ENCODE measurements at places on chromosomes 2 and 18. TPM values are rescaled to one million over a fixed set of nuclear protein-coding genes. Genes with fewer than 3 reads are reported as not detected.

DNA sequence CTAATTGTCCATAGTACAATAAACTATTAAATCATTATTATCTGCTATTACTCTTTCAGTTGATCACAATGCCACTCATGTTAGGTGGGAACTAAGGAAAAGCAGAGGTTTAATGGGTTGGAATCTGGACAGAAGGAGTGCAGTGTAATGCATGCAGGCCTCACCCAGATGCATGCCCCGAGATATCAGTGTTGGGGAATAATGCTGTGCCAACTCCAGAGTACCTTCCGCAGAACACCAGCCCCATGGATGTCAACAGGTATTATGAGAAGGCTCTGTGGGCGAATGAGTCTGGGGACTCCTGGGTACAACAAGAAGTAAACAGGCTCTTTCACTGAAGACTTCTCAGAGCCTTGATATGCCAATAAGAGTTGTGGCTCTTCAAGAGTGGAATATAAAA, 377.4 kb downstream of the ALK start:
- H3K27me3 ChIP-seq, result no peaks in the 10 kb centered on the region
- H3K36me3 ChIP-seq, result no peaks in the 10 kb centered on the region
- H3K4me1 ChIP-seq, result no peaks in the 10 kb centered on the region
- H3K27ac ChIP-seq, result no peak overlapping the region

The BMPR2 gene
- polyA plus RNA-seq, result 11.4 TPM

DNA sequence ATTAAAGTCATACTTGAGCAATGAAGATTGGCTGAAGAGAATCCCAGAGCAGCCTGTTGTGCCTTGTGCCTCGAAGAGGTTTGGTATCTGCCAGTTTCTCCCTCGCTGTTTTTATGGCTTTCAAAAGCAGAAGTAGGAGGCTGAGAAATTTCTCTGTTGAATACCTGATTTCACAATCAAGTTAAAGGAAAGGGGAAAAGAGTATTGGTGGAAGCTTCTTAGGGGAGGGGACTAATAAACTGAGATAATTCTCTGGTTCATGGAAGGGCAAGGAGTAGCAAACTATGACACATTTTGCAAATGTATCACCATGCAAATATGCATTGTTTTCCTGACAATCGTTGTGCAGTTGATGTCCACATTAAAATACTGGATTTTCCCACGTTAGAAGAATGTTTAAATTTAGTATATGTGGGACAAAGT, at the start of gene IL1B:
TSS of gene IL1B (minus strand) at position 85 of the 423 bp plus-strand sequence. CDS start 550 bp downstream, outside the sequence.
- H3K27me3 ChIP-seq, result no peaks in the 10 kb centered on the region
- H3K27ac ChIP-seq, result no peak within 1 kb of the TSS
- no peak for DNase-seq
- no peak within 1 kb of the TSS for H3K4me3 ChIP-seq
- H3K4me1 ChIP-seq, result no peaks in the 10 kb centered on the region

The TMEM198 gene
- polyA plus RNA-seq, result 3.9 TPM

DNA sequence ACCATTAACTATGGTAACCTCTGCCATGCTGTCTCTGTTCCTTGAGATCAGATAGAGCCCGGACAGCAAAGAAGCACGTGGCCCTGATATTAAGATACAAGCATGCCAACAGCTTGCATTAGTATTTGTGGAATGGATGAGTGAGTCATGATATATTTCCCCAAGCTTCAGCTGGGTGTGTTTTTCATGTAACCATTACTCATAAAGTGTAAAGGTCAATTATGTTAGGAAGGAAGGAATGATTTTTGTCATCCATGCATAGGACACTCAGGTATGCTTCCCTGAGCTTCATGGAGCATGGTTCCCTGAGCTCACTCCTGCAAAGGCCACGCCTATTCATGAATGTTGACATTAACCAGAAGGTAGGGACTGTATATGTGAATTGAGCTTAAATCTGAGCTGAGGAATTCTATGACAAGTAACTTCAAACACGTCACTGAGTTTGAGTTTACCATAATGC, 74.6 kb downstream of the ARL4C start:
- no peak overlapping the region for H3K4me3 ChIP-seq
- H3K4me1 ChIP-seq, result no peaks in the 10 kb centered on the region
- H3K27ac ChIP-seq, result no peak overlapping the region
- H3K36me3 ChIP-seq, result no peaks in the 10 kb centered on the region
- H3K27me3 ChIP-seq, result no peaks in the 10 kb centered on the region
- DNase-seq, result no peak

GRCh38 chr2:98894331-98895000, 41.6 kb downstream of the CRACDL start:
- no peak overlapping the region for H3K27ac ChIP-seq
- H3K36me3 ChIP-seq, result no peaks in the 10 kb centered on the region
- no peak for DNase-seq

DNA sequence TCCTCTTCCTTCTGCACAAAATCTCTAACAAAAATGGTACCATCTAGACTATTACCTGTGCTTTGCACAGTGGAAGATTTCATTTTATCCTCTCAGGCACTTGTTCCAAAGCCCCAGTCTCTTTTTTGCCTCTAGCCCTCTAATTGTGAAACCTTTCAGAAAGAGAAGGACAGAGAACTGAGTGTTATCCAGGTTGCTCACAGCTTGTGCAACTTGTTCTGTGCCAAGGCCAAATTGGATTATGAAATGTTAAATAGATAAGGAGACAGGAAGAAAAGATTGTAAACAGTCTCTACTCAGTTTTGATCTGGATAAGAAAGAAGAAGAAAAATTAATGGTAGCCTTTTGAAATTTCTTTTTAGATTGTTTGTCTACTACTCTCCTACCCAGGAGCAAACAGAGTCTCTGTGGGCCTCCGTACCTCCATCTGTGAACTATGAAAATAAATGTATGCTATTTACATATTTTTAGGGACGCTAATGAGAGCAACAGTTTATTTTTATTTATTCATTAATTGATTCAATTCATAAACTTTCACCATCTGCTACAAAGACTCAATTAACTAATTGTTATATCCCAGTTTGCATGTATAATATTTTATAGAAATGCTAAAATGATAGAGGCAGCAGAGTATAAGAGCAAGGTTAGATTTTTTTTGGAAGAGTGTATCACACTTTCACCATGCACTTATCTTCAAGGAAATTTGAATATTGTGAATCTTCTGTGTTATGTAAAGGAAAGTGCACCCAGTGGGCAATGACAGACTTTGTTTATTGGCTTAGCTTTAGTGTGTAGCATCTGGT, 339.0 kb upstream of the ETAA1 start:
- no peaks in the 10 kb centered on the region for H3K4me1 ChIP-seq
- no peak for DNase-seq
- H3K36me3 ChIP-seq, result no peaks in the 10 kb centered on the region
- H3K27me3 ChIP-seq, result no peaks in the 10 kb centered on the region

DNA sequence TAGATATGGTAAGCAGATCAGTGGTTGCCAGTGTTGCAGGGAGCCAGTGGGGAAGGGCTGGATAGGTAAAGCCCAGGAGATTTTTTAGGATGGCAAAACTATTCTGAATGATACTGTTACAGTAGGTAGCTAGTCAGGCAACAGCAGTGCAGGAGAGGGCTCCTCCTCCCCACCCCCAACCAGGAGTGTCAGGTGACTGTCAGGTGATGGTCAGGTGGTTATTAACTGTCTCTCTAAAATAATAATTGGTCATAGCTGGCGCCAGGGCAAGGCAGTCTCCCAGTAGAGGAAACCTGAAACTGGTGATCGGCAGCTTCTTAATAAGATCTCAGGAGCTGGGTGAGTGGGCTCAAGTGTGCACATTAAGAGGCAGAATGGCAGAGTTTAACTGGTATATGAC, 201.6 kb upstream of the PARD3B start:
- no peaks in the 10 kb centered on the region for H3K4me1 ChIP-seq
- no peak overlapping the region for H3K27ac ChIP-seq
- DNase-seq, result no peak

DNA sequence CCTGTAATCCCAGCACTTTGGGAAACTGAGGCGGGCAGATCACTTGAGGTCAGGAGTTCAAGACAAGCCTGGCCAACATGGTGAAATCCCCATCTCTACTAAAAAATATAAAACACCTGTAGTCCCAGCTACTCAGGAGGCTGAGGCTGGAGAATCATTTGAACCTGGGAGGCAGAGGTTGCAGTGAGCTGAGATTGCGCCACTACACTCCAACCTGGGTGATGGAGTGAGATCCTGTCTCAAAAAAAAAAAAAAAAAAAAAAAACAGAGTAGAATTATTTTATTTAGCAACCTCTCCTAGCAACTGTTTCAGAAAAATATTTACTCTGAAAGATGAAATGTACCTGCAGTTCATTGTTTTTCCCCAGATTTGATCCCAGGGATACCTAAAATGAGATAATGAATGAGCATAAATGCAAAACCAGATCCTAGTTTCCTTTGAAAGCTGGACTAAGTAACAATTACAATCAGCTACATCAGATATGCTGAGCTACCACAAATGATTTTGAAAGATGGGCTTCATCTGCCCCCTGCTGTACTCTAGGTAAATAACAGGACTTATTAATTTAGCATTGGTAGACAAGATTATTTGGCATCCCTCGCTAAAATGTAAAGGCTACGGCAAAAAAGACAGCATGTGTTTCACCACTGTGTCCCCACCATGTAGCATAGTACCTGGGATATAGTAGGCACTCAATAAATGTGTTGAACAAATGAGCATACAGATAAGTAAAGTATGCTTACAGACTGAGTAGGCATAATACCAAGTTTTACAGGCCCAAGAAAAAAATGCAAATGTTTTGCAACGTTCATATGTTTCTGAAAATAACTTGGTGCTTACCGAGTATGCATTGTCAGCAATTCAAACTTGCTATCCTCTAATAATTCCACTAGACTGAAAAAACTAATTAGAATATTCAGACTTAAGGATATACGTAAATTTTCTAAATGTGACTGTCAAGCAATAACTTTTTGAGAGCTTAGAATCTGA, 102.5 kb downstream of the ATL2 start:
- H3K4me1 ChIP-seq, result no peaks in the 10 kb centered on the region
- no peak overlapping the region for H3K27ac ChIP-seq
- DNase-seq, result peak; percentile 93
- no peaks in the 10 kb centered on the region for H3K27me3 ChIP-seq

GRCh38 chr2:88416016-88416663, 36.4 kb downstream of the FOXI3 start:
- H3K4me1 ChIP-seq, result no peaks in the 10 kb centered on the region
- H3K36me3 ChIP-seq, result no peaks in the 10 kb centered on the region
- no peaks in the 10 kb centered on the region for H3K27me3 ChIP-seq
- no peak overlapping the region for H3K4me3 ChIP-seq
- no peak for DNase-seq

The SLC16A14 gene
- polyA plus RNA-seq, result 0.85 TPM

The RTKN gene
- 23.7 TPM for polyA plus RNA-seq

DNA sequence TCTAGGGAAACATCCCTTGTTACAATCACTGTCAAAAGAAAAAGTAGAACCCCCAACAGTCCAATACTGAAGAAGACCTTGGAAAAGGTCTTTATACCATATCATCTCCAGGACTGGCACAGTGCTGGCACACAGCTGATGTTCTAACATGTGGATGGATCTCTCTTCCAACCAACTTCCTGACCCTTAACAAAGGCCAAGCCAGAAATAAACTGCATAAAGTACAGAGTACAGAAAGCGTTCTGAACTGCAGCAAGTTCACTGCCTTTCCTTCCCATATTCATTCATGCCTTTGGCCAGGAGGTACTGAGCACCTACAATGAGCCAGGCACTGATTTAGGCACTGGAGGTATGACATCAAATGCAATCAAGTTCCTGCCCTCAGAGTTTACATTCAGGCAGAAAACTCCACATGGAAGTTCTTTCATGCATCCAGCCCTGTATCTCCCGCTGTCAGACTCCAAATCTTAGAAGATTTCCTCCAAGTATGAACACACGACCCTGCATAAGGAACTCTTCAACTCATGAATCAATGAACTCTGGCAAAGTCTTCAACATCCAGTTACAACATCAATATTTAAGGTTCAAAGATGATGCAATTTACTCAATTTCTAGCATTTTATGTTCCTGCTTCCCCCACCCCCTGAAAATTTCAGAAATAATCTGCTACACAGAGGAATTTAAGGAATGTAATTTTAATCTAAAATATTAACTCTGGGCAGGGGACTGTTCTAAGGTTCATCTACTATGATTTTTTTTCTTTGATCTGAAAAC, 33.8 kb downstream of the ACVR1 start:
- H3K27me3 ChIP-seq, result no peaks in the 10 kb centered on the region
- H3K4me1 ChIP-seq, result peaks cover 38% of the 10 kb centered on the region
- no peaks in the 10 kb centered on the region for H3K36me3 ChIP-seq
- DNase-seq, result no peak

- DNase-seq, result no peak
- H3K27me3 ChIP-seq, result no peaks in the 10 kb centered on the region
- no peaks in the 10 kb centered on the region for H3K4me1 ChIP-seq
These were observed 416.7 kb downstream of the MTX2 start for GRCh38 chr2:176685908-176686307.

The UGT1A3 gene
- not detected for polyA plus RNA-seq

DNA sequence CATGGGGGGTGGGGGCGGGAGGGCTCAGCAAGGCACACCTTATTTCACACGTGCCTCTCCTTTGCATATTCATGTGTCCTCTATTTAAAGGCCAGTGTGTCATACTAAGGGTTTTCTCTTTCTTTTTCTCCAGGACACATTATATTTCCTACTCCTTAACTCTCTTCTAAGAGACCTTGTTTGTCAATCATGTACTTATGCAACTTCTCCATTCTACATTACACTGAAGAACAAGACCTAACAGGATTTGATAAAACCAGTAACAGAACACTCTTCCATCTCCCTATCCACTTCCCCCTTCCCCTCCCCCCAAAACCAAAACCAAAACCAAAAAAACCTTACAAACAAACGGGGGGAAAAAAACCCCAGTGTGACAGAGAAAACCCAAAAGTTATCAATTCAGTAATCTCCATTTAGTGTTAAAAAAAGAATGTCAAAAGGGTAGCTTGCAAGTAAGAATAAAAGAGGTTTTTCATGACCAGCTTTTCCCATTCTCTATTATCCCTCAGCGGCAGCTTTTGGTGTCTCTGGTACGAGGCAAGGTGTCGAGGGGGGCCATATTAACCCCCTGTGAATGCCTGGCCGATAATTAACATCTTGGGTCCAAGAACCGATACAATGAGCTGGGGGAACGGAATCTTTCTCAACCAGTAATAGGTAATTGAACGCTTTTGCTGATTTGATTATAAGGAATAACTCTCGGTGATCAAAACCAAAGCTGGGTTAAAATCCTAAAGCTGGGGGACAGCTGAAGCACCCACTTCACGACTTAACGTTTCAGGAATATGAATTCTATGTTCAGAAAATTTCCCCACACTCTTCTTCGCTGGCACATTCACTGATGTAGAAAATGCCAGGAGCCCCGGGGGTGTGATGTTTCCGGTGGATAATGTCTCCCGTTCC, 191.0 kb upstream of the TCF4 start:
- H3K4me3 ChIP-seq, result peak overlapping the region; percentile 20
- peaks cover 2% of the 10 kb centered on the region for H3K4me1 ChIP-seq
- peaks cover 16% of the 10 kb centered on the region for H3K27me3 ChIP-seq
- no peaks in the 10 kb centered on the region for H3K36me3 ChIP-seq

The PTMA gene
- polyA plus RNA-seq, result 1,655 TPM

- no peaks in the 10 kb centered on the region for H3K36me3 ChIP-seq
- no peak for DNase-seq
- no peak overlapping the region for H3K27ac ChIP-seq
- no peaks in the 10 kb centered on the region for H3K4me1 ChIP-seq
These were observed 70.0 kb downstream of the MBP start for GRCh38 chr18:77062518-77063003.

All from lung (tissue), 17 donors.